GM03348 (cell line): ENCODE measurements at places on chromosomes 3 and 15.

GRCh38 chr3:129016720-129017483 lies 15.8 kb downstream of the EFCC1 start:
- DNase-seq: no peak

DNA sequence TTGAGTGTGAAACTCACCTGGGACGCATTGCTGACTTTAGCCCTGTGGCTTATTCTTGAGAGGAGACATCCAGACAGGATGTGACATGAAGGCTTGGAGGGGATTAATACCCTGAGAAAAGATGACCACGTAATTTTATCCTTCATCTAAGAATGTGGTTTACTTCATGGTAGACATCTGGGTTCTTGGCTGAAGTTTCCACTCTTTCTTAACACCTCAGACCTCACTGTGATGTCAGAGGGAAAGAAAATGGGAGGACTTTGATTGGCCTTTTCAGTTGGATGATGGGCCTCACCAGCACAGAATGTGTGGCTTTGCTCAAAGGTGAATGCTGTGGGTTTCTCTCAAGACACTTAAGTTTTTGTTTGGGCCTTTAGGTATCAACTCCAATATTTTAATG lies 16.5 kb downstream of the GORASP1 start:
- no peak for DNase-seq

GRCh38 chr15:77834276-77834990 lies 201.7 kb upstream of the LINGO1 start:
- DNase-seq: no peak

- no peak for DNase-seq
Measured at GRCh38 chr3:187742351-187743171, 2.7 kb downstream of the BCL6 start.

DNA sequence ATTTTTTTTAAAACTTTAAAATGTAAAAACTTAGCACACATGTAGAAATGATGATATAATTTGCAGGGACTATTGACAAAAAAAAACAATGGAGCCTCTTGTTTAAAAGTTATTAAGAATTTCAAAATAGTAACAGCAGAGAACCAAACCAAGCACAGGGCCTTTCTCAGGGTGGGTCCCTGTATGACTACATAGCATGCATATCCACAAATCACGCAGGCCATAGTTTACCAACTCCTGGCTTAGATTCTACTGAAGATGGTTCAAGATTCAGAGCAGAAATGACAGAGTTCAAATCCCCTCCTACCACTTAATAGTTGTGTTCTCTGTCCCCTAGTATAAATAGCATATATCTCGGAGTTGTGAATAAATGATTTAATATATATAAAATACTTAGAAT lies 19.0 kb downstream of the ACAP2 start:
- no peak for DNase-seq

- no peak for DNase-seq
Measured at GRCh38 chr3:53939813-53940212, 48.2 kb upstream of the SELENOK start.

GRCh38 chr3:50519471-50520089 lies 16.1 kb upstream of the CACNA2D2 start:
- peak; percentile 80 for DNase-seq

DNA sequence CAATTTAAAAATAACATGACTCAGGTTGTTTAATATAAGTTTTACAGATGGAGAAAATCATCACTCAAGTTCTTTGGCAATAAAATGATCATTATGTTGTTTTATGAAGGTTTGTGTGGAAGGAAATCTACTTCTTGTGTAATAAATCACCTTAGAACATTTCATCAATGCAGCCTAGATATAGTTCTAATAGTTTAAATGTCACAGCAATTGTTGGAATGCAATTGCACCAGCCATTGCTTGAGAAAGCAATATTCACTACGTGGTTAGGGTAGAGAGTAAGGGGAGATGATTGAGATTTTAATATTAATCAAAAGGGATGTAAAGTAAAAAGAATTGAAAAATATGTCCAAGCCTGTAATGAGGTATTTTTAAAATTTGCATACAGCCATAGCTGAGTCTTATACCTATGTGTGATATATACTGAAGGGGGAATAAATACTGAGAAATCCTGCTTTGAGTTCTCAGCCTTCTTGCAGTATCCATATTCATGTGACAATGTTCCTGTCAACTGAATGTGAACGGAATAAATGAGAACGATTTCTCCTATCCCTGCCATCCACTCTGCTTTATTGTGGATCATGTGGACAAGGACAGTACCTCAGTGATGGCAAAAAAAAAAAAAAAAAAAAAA lies 257.9 kb downstream of the OTOL1 start:
- no peak for DNase-seq

DNA sequence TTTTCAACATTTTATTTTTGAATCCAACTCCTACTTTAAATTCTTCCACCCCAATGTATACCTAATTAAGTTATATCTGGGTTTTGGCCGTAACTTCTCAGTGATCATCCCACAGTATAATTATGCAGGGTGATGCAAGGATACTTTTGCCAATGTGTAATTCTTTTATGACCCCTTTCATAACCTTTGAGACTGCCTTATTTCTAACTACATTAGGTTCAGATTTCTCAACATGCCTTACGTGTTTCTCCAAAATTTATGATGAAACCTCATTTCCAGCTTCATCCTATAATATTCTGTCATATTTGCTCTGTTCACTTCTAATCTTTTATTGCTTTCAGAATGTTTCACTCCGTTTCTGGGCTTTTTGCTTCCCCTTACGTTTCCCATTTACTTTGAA lies 1229.6 kb upstream of the ALCAM start:
- DNase-seq: no peak

DNA sequence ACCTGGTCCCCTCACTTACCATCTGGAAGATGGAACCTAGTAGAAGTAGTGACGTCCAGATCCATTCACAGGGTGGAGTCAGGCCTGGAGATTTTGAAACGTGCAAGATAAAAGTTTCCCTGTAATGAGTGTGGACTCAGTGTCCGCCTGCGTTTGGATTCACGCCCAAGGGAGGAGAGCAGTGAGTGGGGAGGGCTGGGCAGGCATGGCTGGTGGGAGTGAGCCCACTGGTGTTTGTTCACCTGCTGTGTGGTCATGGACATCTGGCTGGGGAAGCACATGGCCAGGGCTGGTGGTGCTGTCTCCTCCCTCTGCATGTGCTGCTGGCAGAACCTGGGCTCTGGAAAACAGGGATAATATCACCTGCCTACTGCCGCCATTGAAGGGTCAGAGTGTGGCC lies 37.0 kb downstream of the RLBP1 start:
- DNase-seq: no peak

DNA sequence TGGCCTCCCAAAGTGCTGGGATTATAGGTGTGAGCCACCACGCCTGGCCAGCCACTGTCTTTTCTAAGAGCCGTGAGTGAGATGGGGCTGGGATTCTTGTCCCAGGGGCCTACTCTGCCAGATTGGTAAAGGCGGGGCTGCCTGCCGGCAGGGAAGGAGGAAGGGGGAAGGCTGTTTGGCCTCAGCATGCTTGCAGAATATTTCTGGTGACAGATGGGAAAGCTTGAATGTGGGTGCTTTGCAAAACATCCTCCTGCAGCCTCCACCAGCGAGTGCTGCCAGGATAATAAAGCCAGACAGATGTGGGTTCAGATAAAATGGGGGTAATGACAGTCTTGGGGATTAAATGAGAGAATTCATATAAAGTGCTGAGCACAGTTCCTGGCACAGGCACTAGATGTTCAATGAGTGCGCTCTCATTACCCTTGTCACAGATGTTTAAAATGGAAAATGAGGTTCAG lies 19.8 kb upstream of the ACOX2 start:
- peak; percentile 46 for DNase-seq

GRCh38 chr3:115341208-115341607 lies 194.1 kb upstream of the ZBTB20 start:
- peak; percentile 68 for DNase-seq

GRCh38 chr3:195097331-195098255 lies 173.4 kb downstream of the XXYLT1 start:
- no peak for DNase-seq

- no peak for DNase-seq
Measured at GRCh38 chr3:142568393-142569017, 10.0 kb downstream of the ATR start.

GRCh38 chr15:71651750-71652186 lies 158.6 kb upstream of the NR2E3 start:
- peak; percentile 69 for DNase-seq

GRCh38 chr3:113002679-113003078 lies 11.9 kb downstream of the GTPBP8 start:
- no peak for DNase-seq

DNA sequence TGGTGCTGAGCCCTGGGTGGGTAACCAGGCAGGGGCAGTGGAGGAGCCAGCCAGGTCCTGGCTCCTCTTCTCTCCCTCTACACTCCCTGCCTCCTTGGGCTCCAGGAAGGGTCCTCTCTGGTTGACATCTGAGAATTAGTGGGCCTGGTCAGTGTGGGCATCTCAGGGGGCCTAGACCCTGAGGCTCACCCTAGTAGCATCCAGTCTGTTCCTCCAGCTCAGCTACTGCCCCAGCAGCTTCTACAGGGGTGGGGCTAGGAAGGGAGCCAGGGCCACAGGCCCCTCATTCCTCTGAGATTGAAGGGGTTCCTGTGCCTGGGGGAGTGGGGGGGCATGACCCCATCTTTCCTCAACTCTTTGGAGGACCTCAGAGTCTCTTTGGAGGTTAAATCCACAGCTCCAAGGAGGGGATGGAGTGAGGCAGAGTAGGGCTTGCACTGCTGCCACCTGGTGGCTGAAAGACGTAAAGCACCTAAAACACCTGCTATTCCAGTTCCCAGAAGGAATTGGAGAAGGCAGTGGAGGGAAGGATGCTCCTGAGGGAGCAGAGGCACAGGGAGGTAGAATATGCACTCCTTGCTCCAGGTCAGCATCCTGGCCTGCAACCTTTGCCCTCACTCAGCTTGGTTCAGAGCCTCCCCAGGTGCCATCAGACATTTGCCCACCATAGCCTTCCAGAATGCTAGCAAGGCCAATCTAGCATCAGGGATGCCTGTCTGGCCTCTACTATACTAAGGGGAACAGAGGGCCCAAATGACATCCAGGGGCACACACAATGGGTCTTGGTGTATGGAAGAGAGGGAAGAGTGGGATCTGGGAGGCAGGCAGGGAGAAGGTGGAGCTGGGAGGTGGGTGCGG lies 25.1 kb downstream of the C3orf18 start:
- DNase-seq: peak; percentile 93

DNA sequence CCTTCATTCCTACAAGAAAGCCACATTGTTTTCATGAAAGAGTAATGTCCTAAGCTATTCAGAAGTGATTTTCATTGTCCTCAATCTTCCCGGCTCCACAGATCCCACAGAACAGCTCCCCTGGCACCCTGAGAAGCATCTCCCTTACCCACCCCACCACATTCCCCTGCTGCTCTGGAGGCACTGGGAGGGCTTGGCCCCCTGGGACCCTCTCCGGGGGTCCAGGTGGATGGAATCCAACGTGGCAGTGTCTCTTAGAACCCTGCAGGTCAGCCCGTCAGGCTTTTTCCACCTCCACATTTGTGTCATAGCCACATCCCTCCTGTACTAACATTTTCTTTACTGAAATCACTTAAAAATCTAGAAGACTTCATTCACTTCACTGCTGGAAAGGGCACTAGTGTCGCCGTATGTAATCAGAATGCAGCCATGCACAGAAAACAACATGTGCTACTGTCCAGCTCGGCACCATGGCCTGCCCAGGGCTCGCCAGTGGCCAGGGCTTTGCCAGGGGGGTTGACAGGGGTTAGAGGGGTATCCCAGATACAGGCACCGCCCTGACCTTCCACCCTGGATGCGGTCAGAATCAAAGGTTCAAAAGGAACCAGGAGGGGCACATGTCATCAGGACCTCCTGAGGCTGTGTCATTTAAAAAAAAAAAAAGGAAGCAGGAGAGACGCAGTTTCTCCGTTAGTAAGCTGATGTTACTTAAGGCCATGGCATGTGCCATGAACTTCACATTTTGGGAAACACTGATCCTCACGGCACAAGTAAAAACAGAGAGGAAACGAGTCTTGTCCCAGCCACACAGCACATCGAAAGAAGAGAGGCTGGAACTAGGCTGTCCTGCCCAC lies 106.3 kb downstream of the LSM3 start:
- no peak for DNase-seq

DNA sequence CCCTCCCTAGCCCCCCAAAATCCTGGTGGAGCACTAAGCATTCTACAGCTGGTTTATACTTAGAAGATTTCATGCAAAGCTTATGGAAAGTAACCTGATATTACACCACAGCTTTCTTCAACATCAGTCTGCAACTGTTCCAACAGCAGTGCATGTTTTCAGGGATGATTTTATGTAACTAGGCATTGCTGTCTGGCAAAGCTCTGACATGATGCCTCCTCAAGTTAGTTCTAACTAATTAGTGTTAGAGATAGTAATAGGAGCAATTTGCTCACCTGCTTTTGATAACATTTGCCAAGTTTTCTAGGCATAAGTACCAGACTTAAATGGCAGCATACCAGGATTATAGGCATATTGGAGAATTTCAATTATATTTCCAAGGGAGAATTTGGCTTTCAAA lies 330.3 kb upstream of the SGO1 start:
- no peak for DNase-seq

- no peak for DNase-seq
Measured at GRCh38 chr3:51933471-51934138, 8.1 kb downstream of the RRP9 start.

- DNase-seq: no peak
Measured at GRCh38 chr15:23565395-23566070, at the start of gene MKRN3. MKRN3 (plus strand) TSS chr15:23565674; CDS start chr15:23565783, 109 bp downstream.

DNA sequence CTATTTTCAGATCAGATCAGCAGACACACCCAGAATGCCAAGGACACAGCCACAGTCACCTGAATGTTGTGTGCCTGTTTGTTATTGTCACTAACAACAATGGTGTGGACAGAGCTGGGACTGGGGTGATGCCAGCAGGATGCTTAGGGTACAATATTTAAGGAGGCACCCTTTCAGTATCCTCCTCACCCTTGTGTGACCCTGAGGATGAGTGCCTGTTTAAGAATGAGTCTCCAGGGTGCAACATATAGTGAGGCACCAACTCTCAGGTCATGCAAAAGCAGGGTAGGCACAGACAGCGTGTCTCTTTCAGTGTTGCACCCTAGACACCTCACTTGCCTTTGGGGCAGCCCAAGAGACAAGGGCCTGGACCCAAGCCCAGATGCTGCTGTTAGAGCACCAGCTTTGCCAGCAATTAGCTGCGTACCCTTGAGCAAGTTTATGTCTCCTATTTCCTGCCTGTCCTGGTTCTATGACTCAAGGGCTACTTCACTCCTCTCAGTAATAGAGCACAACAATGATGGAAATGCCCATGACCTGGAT lies 122.6 kb downstream of the AQP9 start:
- DNase-seq: peak; percentile 13

- no peak for DNase-seq
Measured at GRCh38 chr15:37733628-37734027, 200.8 kb upstream of the TMCO5A start.

GRCh38 chr3:45145223-45145622 lies 955 bp downstream of the CDCP1 start:
- DNase-seq: no peak
